ENCODE measurements at places on chromosomes 7 and 10.

GRCh38 chr7:111560773-111561653 lies 1.3 kb downstream of the IMMP2L start:
- no peak for DNase-seq

- DNase-seq: no peak
Measured at GRCh38 chr7:141231018-141231792, 157.3 kb downstream of the TMEM178B start.

- DNase-seq: no peak
Measured at GRCh38 chr10:63214571-63214970, 81.4 kb downstream of the NRBF2 start.

DNA sequence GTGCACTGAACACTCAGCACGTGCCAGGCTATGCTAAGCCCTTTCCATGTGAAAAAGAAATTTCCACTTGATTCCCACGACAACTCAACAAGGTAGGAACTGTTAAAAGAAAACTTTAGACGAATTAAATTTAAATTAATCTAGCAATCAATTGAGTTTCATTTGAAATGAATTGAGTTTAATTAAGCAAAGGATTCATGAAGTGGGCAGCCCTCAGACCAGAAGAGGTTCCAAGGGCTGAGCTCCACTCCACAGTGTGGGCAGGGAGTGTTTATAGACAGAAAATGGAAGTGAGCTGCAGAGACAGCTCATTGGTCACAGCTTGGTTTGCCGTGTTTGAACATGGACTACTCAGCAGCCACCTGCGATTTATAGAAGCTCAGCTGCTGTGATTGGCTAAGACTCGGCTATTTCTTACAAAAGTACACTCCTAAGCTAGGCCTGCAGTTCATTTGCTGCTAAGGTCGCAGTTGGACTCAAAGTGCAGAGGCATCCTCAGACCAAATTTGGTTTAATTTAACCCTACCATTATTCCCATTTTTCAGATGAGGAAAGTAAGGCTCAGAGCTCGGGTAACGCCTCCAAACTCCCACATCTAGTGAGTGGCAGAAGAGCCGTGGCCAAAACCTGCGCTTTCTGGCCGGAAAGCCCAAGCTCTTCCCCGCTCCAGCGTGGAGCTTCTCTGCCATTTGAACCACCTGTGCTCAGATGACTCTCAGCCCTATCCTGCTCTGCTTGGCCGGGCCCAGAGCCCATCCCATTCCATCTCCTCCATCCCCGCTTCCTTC lies 24.9 kb downstream of the CALML3 start:
- DNase-seq: no peak

DNA sequence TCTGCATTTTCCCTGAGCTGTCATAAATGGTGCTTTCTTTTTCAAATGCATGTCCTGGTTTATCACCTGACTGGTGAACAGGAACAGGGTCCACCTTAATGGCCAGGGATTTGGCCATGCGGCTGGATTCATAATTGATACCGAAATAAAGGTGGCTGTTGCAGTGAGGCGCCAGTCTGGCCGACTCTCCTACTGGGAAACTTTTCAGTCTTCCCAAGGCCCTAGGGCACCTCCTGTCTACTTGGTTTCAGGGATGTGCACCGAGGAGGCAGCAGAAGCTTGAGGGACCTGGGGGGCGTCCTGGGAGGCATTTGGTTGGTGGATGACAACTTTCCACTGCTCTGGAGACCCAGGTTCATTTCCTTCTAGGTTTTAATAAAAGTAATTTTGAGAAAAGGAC lies 46.4 kb upstream of the FIGNL1 start:
- no peak for DNase-seq

DNA sequence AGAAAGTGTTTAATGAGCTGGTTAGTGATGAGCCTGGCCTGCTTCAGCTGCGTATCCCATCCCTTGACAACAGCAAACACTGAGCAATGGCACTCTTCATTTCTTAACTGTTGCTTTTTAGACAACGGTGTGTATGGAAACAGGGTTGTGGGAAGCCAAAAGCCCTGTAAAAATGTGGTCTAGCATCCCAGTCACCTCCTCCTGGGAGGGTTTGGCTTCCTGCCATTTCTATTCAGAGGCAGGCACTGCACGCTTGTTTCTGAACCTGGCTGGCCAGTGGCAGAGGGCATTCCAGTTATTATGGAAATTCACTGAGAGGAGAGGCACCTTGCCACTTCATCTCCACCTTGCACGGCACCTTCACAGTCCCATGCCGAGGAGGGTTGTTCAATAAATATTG lies 123.0 kb upstream of the ADARB2 start:
- DNase-seq: no peak

- DNase-seq: no peak
Measured at GRCh38 chr10:119725517-119725827, 378 bp upstream of the INPP5F start.

GRCh38 chr10:49079072-49079471 lies 36.2 kb downstream of the VSTM4 start:
- no peak for DNase-seq

- DNase-seq: no peak
Measured at GRCh38 chr7:103687951-103688350, 241.9 kb upstream of the SLC26A5 start.

- no peak for DNase-seq
Measured at GRCh38 chr7:117034851-117035464, 81.7 kb downstream of the ST7 start.

- DNase-seq: no peak
Measured at GRCh38 chr10:77176232-77176631, 461.4 kb downstream of the KCNMA1 start.

GRCh38 chr10:412109-412508 lies 276.9 kb downstream of the ZMYND11 start:
- DNase-seq: no peak

DNA sequence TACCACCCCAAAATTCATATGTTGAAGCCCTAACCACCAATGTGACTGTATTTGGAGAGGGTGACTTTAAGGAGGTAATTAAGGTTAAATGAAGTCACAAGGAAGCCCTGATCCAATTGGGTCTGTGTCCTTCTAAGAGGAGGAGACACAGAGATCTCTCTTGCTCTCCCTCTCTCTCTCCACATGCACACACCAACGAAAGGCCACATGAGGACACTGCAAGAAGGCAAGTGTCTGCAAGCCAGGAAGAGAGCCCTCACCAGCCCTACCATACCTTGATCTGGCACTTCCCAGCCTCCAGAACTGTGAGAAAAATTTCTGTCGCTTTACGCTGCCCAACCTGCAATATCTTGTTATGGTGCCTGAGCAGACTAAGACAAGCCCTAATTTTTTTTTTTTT lies 56.0 kb upstream of the NEBL start:
- DNase-seq: no peak

- no peak for DNase-seq
Measured at GRCh38 chr7:19705663-19706062, 3.2 kb downstream of the POLR1F start.

DNA sequence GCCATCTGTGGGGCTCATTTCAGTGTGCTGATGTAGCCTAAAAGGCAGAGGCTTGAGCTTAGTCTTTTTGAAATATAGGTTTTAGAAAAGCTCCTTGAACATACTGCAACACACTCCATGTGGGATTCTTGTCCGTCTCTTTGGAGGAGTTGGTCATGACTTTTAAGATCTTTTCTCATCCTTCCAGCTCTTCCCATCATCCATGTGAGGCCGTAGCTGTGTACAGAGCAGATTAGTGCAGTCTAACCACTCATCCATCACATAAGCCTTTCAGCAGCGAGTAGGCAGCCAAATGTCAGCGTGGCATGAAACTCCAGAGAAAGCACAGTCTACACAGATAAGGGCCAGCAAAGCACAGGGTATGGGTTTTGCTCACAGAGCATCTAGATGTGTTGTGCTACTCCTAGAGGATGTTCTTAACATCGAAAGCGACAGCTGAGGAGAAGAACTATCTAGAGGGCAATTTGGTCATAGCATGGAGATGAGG lies 28.1 kb upstream of the NPVF start:
- no peak for DNase-seq

- no peak for DNase-seq
Measured at GRCh38 chr7:154212861-154213260, 160.7 kb downstream of the DPP6 start.

Measured in stimulated activated naive B cell treated with anti-CD40 and anti-IgM and Interleukin-4, amounts not matched to agents 10 μg/mL and 1 μg/mL and 100 μg/mL, for 72 hours (primary cell).